ENCODE measurements at places on chromosomes 6 and 20.

- DNase-seq, result peak; percentile 47
Measured at GRCh38 chr20:31968291-31969126, 558 bp downstream of the XKR7 start.

DNA sequence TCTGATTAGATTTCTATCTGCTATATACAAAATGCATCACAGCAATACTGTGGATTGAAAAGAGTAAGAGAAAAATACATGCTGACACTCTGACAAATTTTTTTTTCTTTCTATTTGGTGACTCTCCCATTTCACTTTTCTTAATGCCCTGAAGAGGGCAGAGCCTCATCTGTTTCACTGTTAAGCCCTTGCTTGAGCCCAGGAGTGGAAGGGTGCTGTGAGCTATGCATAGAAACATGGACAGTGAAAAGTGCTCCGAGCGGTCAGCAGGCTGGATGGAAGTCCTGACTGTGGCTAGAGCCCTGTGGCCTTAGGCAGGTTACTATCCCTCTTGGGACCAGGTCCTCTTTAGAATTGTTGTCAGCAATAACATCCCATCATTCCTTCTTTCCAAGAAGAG is 17.4 kb upstream of the CSE1L start:
- DNase-seq, result peak; percentile 45

DNA sequence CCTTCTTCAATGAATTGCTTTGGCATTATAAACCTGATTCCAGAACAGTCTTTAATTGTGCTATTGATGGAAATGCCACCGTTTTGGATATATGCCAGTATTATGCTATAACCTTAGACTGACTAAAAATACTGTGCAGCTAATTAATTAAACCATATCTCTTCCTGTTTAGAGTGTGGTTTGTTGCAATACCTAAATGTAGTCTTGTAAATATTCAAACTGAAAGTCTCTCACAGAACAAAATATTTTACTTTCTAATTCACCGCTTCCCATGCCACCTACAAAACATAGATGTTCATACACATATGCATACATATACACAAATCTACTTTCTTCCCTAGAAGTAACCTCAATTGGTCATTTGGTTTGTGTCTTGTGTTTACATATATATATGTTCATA is 126.6 kb downstream of the SIM1 start:
- DNase-seq, result no peak

DNA sequence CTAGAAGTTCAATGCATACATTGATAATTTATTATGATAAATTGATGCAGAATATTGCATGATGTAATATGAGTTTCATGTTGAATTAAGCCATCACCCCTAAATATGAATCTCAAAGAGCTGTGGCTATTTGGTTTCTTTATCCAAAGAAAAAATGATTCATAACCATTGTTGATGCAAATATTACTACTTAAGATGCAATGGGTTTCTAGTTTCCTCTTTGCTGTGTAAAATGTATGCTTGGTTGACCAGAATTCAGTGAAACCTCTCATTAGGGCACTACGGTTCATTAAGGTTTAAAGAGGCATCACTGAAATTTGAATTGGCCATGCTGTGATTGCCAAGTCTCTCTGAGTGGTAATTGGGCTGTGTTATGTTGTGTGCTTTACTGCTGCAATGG is 492.5 kb upstream of the FLRT3 start:
- DNase-seq, result no peak

GRCh38 chr6:134406311-134406710 is 88.4 kb upstream of the SGK1 start:
- DNase-seq, result no peak

DNA sequence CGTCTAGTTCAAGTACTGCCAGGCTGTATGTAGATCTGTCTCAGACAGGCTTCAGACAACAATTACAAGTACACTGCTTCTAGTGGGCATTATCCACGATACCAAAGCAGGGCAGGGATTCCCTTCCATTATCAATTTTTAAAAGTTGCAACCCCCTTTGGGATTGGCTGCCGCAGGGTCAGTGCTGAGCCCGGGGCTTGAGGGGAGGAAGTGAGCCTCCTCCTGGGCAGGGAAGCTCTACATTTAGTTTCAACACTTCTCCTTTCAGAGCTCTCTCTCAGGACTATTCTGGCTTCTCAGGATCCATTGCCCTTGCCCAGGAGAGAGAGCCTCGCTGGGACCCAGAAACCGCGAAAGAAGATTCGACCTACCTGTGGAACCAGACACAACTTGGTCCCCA is 1.5 kb downstream of the HTR1B start:
- no peak for DNase-seq

- DNase-seq, result peak; percentile 82
Measured at GRCh38 chr6:25017932-25018567, 82.3 kb upstream of the RIPOR2 start.

DNA sequence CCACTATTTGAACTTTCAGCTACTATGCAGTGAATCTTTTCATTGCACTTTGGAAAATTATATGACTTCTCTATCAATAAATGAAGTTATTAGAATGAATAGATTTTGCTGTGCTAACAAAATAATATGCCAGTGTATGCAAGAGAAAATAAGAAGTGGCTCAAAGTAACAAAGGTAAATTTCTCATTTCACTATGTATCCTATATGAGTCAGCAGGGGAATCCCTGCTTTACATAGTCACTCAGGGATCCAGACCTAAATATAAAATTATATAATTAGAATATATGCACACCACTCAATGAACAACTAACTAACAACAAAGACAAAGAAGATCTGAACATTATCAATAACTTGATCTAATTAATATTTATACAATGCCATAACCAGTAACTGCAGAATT is 390.8 kb upstream of the IRAK1BP1 start:
- no peak for DNase-seq

GRCh38 chr6:108492131-108492766 is 68.5 kb upstream of the FOXO3 start:
- peak; percentile 63 for DNase-seq

- no peak for DNase-seq
Measured at GRCh38 chr20:4896971-4897497, 104.3 kb downstream of the SLC23A2 start.

DNA sequence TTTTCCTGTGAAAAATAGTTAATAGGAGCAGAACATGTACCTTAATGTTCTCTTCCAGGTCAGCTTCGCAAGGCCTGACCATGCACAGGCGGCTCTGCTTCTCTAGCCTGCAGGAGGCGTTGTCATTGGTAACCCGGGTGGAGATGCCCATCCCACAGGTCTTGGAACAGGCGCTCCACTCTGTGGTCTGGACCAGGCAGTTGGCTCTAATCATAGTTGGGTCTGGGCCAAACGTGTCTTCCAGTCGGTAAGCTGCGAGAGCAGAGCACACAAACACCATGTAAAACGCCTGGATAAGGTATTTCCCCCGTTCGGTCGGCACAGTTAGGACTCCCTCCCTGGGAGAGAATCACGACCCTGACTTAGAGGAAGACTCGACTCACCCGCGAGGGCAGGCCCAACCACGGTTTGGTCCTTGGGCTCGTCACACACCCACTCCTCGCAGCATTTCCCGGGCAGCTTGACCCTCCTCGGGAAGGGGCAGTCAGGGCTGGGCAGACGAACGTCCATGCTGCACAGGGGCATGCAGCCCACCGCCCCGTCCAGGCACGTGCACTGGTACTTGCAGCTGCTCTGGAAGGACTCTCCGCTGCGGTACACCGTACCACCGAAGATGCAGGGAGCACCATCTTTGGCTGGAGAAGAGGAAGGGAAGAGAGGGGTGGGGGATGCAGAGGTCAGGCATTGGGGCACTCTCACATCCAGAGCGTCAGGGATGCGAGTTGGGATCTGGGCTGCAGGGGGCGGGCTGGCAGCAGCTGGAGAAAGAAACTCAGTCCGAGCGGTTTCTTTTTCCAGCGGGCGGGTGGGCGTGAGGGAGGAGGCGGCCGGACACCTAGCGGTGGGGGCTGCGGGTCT is 1.0 kb downstream of the CCN2 start:
- peak; percentile 98 for DNase-seq

DNA sequence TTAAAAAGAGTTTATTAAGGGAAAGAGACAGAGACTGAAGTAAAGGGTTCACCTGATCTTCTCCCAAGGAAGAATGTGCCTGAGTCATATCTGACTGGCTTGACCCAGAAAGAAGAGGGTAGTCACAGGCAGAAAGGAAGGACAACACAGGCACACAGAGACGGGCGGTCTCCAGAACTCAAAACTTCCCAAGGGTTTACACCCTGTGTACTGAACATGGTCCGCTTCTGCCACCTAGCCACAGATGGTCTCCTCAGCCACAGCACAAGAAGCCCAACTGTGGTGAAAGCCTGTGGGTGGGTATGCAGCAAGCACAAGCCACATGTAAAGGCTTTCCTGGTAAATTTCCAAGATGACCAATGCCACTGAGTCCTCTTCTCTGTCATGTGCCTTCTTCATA is 17.2 kb downstream of the UNC5CL start:
- DNase-seq, result peak; percentile 49

- no peak for DNase-seq
Measured at GRCh38 chr6:17919496-17919895, 67.9 kb downstream of the KIF13A start.

DNA sequence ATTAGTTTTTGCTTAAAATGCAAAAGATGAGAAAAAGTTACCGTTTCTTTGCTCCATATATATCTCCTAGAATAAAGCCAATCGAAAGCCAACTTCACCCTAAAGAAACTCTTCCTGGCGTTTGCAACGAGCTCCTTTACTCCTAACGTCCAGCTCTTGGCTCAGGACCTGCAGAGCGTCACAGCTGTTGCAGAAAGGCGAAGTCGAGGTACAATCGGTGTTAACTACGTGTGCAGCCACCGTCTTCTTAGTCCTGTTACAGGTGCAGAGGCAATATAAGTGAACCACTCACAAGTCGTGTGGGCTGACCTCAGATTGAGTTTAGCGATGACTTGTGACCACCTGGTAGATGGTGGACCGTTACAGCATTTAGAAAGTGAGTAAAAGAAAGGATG is 113.1 kb downstream of the TRIM27 start:
- DNase-seq, result no peak

DNA sequence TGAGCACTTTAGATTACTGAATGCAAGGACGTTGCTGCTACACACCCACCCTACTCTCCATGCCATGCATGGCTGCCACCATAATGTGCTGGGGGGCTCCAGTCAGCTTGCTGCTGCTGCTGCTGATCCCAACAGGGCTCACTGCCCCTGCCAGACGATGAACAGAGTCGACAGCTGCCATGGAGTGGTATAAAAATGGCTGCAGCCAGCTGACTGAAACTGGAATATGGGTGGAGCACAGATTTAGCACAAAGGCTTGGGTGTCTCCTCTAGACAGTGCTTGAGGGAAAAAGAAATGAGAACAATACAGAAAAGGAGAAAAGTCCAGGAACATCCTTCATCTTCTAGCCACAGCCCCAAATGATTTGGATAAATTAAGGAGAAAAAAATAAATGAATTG is 150.7 kb downstream of the PDSS2 start:
- DNase-seq, result no peak

DNA sequence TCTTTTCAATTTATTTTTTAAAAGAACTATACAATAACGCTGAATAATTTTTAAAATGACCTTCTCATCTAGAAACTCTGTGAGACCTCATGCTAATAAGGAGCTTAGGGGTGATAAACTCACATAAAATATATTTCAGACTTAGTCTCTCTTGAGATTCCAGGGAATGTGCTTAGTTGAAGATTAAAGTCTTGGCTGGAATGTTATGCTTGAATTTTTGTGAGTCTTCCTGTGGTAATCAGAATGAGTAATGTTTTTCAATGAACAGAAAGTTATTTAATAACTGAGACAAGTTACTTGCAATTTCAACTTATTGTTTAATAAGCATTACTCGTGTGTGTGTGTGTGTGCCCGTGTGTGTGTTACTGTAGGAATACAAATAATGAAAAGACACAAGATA is 379.9 kb upstream of the EPHA7 start:
- DNase-seq, result peak; percentile 48

- DNase-seq, result no peak
Measured at GRCh38 chr20:37925265-37926165, 22.6 kb downstream of the VSTM2L start.

DNA sequence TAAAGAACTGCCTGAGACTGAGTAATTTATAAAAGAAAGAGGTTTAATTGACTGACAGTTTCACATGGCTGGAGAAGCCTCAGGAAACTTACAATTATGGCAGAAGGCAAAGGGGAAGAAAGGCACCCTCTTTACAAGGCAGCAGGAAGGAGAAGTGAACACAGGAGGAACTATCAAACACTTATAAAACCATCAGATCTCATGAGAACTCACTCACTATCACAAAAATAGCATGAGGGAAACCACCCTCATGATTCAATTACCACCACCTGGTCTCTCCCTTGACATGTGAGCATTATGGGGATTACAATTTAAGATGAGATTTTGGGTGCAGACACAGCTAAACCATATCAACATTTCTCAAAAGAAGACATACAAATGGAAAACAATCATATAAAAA is 266.3 kb downstream of the EPM2A start:
- no peak for DNase-seq

GRCh38 chr20:24933266-24933908 is 15.7 kb upstream of the CST7 start:
- DNase-seq, result no peak

DNA sequence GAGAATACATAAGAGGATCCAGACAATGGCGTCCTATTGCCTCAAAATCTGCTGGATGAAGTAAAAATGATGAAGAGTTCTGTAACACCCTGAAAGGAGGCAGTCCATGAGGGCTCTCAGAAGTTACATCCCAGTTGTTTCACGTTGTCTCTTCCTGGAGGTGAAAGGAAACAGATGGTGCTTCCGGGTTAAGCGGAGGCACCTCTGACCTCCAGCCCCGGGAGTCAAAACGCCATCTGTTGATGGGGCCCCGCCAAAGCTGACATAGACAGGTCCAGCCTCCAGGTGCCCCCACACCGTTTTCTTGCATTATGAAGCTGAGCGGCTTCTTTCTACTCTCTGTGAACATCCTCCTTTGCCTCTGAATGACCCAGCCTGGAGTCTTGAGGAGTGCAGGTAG is 9.5 kb downstream of the SEMG2 start:
- no peak for DNase-seq

DNA sequence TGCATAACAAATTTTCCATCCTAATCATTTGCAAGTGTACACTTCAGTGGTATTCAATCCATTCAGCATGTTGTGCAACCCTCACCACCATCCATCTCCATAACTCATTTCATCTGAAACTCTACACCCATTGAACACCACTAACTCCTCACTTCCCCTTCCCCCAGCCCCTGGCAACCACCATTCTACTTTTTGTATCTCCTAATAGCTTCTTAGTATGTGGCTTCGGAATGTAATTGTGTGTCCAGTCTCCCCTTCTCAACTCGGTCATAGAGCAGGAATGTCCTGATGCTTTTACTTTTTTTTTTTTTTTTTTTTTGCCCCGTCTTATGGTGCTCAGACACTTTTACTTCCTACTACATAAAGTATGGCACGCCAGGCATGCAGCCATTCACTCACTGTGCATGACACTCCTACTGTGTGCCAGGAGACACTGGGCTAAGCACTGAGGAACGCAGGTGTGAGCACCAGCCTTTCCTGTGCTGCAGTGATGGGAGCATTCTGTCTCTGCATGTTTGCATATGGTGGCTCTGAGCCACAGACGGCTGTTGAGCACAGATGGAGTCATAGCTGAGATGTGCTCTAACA is 15.3 kb downstream of the HCK start:
- DNase-seq, result peak; percentile 93

GRCh38 chr6:159513914-159514313 is 179.1 kb downstream of the SOD2 start:
- DNase-seq, result no peak

All from iris pigment epithelial cell (primary cell).